Activated CD4-positive, alpha-beta T cell treated with anti-CD3 and anti-CD28 coated beads, Interleukin-2, amount 10 ng/mL, durations not matched to agents 24 days and 14 days (primary cell): ENCODE measurements at places on chromosomes 11 and 22. TPM values are rescaled to one million over a fixed set of nuclear protein-coding genes. Genes with fewer than 3 reads are reported as not detected.
A peak's percentile ranks its signal among the peaks of the same experiment; 100 is the strongest.

DNA sequence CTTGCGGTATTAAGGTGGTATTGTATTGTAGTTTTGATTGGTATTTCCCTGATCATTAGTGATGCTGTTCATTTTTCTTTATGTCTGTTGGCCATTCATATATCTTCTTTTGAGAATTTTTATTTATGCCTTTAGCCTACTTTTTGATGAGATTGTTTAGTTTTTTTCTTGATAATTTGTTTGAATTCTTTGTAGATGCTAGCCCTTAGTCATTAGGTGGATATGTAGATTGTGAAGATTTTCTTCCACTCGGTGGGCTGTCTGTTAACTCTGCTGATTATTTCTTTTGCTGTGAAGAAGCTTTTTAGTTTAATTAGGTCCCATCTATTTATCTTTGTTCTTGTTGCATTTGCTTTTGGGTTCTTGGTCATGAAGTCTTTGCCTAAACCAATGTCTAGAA is 115.4 kb downstream of the VPREB1 start:
- no peak for DNase-seq
- peaks cover 28% of the 10 kb centered on the region for H3K27me3 ChIP-seq
- peaks cover 5% of the 10 kb centered on the region for H3K4me1 ChIP-seq
- no peak overlapping the region for H3K27ac ChIP-seq
- no peaks in the 10 kb centered on the region for H3K36me3 ChIP-seq

GRCh38 chr22:46746620-46747019 is 8.6 kb upstream of the CERK start:
- no peak for DNase-seq
- peaks cover 19% of the 10 kb centered on the region for H3K4me1 ChIP-seq
- H3K27me3 ChIP-seq, result no peaks in the 10 kb centered on the region
- H3K36me3 ChIP-seq, result no peaks in the 10 kb centered on the region

Gene CSNK1E
- total RNA-seq, result 157 and 159 TPM in 2 replicates

GRCh38 chr11:34245041-34245440 is 112.8 kb downstream of the ABTB2 start:
- peaks cover 2% of the 10 kb centered on the region for H3K27me3 ChIP-seq
- H3K36me3 ChIP-seq, result no peaks in the 10 kb centered on the region
- peak overlapping the region; percentile 62 for H3K4me3 ChIP-seq
- DNase-seq, result peak; percentile 65
- peak overlapping the region; percentile 16 for H3K27ac ChIP-seq

Gene CYTH4
- total RNA-seq, result 43.5 and 44.9 TPM in 2 replicates

DNA sequence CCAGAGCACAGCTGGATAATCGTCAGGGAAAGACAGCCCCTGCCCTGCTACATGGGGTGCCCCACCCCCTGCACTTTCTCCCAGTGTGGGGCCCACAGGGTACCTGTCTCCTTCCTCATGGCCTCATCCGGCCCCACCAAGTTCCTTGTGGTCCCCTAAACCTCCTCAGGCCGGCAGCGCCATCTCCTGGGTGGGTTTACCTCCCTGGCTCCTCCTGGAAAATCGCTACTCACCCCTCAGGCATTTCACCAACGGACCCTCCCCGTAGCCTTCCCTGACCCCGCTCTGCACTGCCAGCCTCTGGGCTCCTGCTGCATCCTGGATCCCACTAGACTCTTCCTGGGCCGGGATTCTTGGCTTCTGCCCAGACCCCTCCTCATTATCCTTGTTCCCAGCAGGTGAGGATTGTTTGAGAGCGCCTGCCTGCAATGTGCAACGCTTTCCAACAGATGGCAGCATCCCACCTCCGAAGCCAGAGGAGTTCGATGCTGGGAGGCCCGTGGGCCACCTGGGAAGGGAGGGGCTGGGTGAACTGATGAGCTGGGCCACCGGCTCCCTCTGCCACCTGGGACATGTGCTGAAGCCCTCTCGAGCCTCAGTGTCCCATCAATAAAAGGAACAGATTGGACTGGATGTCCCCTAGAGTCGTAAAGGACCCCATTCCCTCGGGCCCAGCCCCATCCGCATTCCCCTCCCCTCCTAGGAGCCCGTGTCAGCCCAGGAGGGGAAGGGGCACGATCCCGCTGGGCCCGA is 44.2 kb upstream of the TTLL12 start:
- H3K27me3 ChIP-seq, result no peaks in the 10 kb centered on the region
- H3K4me3 ChIP-seq, result no peak overlapping the region

Gene MUC5AC
- total RNA-seq, result not detected in 2 replicates

Gene APOL5
- not detected in 2 replicates for total RNA-seq
